ENCODE measurements at places on chromosomes 1 and 21. TPM values are rescaled to one million over a fixed set of nuclear protein-coding genes. Genes with fewer than 3 reads are reported as not detected.

Gene TFF2
- not detected for polyA plus RNA-seq

Gene KRTAP13-2
- polyA plus RNA-seq: not detected

Gene ABCA4
- polyA plus RNA-seq: 0.11 TPM

Gene STIL
- polyA plus RNA-seq: 6.8 TPM

Gene ANGPTL3
- not detected for polyA plus RNA-seq

Measured in IMR-90 (cell line).